ENCODE measurements at places on chromosomes 3 and 15. TPM values are rescaled to one million over a fixed set of nuclear protein-coding genes. Genes with fewer than 3 reads are reported as not detected.

Gene GP5
- 1.3 TPM for polyA plus RNA-seq

Gene TAGLN3
- polyA plus RNA-seq, result not detected

Gene ARL14
- not detected for polyA plus RNA-seq

DNA sequence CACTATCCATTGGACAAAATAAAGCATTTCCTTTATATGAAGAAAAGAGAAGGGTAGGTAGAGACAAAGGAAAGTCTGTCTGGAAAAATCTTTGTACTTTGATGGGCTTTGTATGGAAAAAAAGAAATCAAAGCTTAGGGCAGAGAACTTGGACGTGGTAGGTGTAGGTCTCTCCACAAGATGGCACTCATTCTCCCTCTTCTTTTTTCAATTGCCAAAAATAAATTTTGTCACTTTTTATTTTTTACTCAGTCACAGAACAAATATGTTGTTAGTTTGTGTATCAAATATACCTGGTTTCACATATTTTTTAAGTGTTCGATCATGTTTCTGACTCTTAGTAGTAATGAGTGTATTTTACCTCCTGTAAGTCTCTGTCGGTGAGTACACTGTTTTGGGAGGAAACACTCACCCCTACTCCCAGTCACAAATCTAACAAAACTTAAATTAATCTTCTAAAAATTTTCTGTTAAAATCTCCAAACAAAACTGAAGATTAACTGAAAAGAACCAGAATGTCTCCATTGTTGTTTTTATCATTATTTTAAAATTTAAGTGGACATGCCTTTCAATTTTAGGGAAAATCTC, 415.8 kb upstream of the GOLIM4 start:
- no peaks in the 10 kb centered on the region for H3K4me1 ChIP-seq
- no peak for DNase-seq
- no peaks in the 10 kb centered on the region for H3K36me3 ChIP-seq
- no peak overlapping the region for H3K4me3 ChIP-seq

GRCh38 chr3:58006661-58007060, 1.6 kb upstream of the FLNB start:
- no peaks in the 10 kb centered on the region for H3K36me3 ChIP-seq
- H3K27ac ChIP-seq, result no peak overlapping the region
- peaks cover 21% of the 10 kb centered on the region for H3K4me1 ChIP-seq
- DNase-seq, result no peak
- H3K27me3 ChIP-seq, result no peaks in the 10 kb centered on the region

DNA sequence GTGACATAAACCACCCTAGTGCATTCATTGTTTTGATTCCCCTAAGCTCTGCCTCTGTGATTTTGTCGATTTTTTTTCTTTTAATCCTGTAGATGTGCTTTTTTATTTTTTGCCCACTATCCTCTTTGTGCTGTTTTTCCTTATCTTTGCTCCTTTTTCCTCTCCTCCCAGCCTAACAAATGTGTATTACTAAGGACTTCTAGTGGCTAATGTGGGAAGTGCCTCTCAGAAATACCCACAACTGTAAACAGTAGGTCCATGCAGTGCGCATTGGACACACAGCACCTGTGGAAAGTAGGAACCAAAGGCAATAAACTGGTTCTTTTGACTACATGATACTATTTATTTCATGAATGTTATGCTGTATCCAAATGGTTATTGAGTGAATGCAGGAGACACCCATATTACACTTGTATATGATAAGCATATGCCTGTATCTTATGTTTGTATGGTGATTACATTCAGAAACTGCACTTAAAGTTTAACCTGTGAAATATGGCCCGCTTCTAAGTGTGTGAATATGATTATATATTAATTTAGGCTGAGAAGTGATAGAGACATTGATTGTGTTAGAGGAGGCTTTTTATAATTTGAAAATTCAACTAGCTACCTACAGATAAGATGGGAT, 147.8 kb downstream of the PLCL2 start:
- H3K27me3 ChIP-seq, result no peaks in the 10 kb centered on the region
- H3K36me3 ChIP-seq, result no peaks in the 10 kb centered on the region
- peaks cover 28% of the 10 kb centered on the region for H3K4me1 ChIP-seq
- H3K27ac ChIP-seq, result no peak overlapping the region
- no peak for DNase-seq

- H3K27ac ChIP-seq, result no peak overlapping the region
- H3K4me1 ChIP-seq, result no peaks in the 10 kb centered on the region
- no peaks in the 10 kb centered on the region for H3K36me3 ChIP-seq
- DNase-seq, result no peak
- no peaks in the 10 kb centered on the region for H3K27me3 ChIP-seq
- H3K4me3 ChIP-seq, result no peak overlapping the region
Observed at GRCh38 chr15:71447328-71448250, 332.3 kb downstream of the THSD4 start.

DNA sequence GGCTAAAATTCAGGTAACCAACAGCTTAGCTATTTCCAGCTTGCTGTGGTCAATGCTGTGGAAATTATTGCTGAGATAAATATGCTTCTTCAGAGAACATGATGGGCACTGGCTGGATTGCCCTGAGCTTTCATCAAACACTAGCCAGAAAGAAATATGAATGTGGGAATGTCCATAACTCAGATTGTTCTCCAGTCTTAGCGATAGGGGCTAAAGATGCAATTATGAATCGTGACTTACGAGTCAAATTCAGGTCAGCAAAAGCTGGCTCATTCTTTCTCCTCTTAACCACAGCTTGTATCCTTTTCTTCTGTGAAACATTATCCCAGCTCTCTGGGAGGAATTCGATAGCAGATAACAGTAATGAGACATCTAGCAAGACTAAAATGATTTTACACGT, 307.6 kb downstream of the RYR3 start:
- no peak overlapping the region for H3K27ac ChIP-seq
- no peaks in the 10 kb centered on the region for H3K36me3 ChIP-seq
- H3K4me3 ChIP-seq, result no peak overlapping the region
- H3K4me1 ChIP-seq, result no peaks in the 10 kb centered on the region

- no peaks in the 10 kb centered on the region for H3K4me1 ChIP-seq
- H3K4me3 ChIP-seq, result no peak overlapping the region
- no peaks in the 10 kb centered on the region for H3K27me3 ChIP-seq
- no peaks in the 10 kb centered on the region for H3K36me3 ChIP-seq
- DNase-seq, result no peak
- H3K27ac ChIP-seq, result no peak overlapping the region
Observed at GRCh38 chr3:127312818-127313217, 25.0 kb upstream of the PRR20G start.

DNA sequence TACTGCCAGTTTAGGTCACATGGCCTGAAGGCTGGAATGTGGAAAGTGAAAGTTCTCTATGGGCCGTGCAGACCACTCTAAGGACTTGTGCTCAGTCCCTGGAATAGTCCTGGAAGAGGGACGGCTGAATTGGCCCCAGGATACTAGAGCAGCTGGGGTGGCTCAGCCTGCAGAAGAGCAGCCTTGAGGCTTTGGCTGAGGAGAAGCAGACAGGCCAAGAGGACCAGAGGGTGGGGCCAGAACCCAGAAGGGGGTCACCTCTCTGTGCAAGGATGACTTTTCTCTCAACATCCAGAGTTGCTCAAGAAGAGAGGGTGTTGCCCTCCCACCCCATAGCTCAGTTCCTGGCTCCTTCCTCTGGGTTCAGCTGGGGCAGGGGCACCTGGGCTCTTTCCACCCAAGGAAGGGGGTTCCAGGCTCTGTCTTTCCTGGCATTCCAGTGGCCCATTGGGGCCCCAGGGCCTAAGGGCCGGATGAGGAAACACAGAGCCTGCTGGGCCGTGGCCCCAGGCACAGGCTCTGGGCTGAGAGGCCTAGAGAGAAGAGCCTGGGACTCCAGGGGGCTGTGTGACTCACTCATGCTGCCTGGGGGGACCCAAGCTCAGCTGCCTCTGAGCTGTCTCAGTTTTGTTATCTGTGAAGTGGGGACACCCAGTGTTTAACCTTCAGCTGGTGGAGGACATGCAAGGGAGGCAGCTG, 8.5 kb upstream of the FBLN2 start:
- H3K36me3 ChIP-seq, result no peaks in the 10 kb centered on the region
- H3K27ac ChIP-seq, result no peak overlapping the region
- no peak overlapping the region for H3K4me3 ChIP-seq
- no peak for DNase-seq
- H3K27me3 ChIP-seq, result no peaks in the 10 kb centered on the region

DNA sequence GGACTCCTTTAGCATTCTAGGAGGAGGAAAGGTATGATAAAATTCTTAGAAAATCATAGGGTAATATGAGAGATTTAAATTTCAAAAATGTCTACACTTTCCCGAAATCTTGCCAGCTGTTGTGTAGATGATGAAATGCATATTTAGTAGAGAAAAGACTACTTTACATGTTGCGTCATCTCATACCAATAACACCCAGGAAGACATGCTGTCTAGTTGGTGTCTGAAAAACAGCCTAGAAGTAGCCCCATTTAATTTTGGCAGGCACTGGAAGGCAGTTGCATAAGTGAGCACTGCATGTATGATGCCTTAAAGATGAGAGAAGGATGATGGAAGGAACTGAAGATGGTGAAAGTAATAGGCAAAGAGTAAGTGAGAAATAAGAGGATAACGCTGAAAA, 310.5 kb upstream of the TPM1 start:
- H3K4me3 ChIP-seq, result no peak overlapping the region
- H3K27ac ChIP-seq, result no peak overlapping the region
- H3K27me3 ChIP-seq, result no peaks in the 10 kb centered on the region
- no peaks in the 10 kb centered on the region for H3K36me3 ChIP-seq
- H3K4me1 ChIP-seq, result no peaks in the 10 kb centered on the region
- no peak for DNase-seq

DNA sequence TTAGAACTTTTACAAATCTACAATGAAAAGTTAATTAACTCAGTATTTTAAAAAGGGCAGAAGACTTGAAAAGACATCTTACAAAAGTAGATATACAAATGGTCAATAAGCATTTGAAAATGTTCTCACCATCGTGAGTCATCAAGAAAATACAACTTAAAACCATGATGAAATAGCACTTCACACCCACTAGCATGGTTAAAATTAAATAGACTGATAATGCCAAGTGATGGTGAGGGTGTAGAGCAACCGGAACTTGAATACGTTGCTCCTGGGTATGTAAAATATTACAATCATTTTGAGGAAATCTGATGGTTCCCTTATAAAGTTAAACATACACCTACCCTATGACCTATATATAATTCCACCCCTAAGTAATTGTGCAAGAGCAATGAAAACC, 319.8 kb upstream of the UMPS start:
- no peak overlapping the region for H3K4me3 ChIP-seq
- no peaks in the 10 kb centered on the region for H3K36me3 ChIP-seq
- H3K27me3 ChIP-seq, result no peaks in the 10 kb centered on the region
- DNase-seq, result no peak

DNA sequence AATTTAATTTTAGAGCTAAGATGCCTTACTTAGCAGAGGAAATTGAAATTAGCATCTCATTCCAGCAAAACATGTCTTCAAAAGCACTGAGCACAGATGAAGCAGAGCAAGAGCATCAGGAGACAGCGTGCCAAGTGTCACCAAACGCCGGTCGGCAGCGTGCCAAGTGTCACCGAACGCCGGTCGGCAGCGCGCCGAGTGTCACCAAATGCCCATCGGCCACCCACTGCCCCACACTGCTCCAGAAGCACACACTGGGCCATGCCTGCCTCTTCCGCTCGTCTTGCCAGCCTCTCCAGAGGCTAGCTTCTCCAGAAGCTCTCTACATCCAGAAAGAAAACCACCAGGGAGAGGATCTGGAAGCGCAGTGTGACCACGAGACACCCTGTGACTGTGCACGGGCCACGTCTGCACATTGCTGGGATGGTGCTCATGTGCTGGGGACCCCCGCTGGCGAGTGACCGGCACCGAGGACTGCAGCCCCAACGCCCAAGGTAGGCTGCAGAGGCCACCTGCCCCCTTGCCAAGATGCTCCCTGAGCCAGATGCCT, 37.8 kb downstream of the CYFIP1 start:
- no peaks in the 10 kb centered on the region for H3K4me1 ChIP-seq
- H3K27ac ChIP-seq, result no peak overlapping the region
- H3K4me3 ChIP-seq, result no peak overlapping the region
- H3K36me3 ChIP-seq, result no peaks in the 10 kb centered on the region

DNA sequence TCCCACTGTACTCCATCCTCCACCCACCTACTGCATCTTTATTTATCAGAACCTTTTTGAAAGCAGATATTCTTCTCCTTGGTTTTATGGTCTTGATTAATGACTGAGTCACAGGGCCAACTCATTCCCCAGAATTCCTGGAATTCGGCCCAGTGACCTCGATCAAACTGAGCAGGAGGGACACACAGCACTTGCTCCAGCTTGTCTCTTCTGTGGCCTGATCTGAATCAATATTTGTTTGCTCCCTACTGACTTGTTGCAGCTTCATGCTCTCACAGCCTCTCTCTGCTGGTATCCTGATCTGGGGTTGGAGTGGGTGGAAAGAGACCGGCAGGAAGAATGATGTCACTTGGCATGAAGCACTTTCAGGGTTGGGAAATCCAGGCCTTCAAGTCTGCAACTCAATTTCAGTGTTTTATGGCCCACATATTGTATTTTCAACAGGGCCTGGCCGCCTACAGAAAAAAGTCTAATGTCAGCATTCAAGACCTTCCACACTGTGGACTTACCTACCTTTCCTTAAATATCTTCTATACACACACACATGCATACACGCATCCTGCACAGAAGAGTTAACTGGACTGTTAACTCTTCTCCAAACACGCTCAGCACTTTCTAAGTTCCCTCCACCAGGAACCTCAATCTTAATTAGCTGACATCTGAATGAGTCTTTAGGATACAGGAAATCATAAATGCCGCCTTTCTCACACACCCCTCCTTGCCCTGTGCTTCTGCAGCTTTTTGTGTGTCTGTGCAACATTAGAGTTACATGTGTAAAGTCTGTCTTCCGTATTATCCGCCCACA, 4.6 kb downstream of the ANXA2 start:
- no peak overlapping the region for H3K27ac ChIP-seq
- H3K4me3 ChIP-seq, result no peak overlapping the region
- peaks cover 42% of the 10 kb centered on the region for H3K4me1 ChIP-seq
- no peaks in the 10 kb centered on the region for H3K27me3 ChIP-seq

DNA sequence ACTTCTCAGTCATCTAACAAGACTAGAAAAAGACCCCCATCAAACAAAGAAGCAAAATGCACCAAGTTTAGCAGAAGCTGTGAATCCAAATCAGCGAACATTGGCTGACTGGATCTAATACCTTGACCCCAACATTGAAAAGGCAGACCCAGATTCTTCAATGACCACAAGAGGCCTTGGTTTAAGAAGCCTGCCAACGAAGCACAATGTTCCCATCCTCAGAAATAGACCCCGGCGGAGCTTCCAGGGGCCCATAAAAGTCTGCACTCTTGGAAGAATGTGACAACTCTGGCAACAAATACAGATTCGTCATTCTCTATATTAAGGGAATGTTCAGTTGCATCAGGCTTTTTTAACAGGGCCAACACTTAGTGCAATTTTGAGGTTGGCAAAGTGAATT, 112.8 kb upstream of the BCL6 start:
- H3K4me3 ChIP-seq, result no peak overlapping the region
- no peak overlapping the region for H3K27ac ChIP-seq
- no peaks in the 10 kb centered on the region for H3K27me3 ChIP-seq
- no peaks in the 10 kb centered on the region for H3K36me3 ChIP-seq
- DNase-seq, result no peak
- no peaks in the 10 kb centered on the region for H3K4me1 ChIP-seq

GRCh38 chr15:69591905-69592508, 139.4 kb downstream of the RPLP1 start:
- no peak overlapping the region for H3K4me3 ChIP-seq
- no peak overlapping the region for H3K27ac ChIP-seq
- DNase-seq, result no peak

- H3K27me3 ChIP-seq, result no peaks in the 10 kb centered on the region
- no peaks in the 10 kb centered on the region for H3K4me1 ChIP-seq
- H3K36me3 ChIP-seq, result no peaks in the 10 kb centered on the region
- no peak for DNase-seq
- H3K27ac ChIP-seq, result no peak overlapping the region
- H3K4me3 ChIP-seq, result no peak overlapping the region
Observed at GRCh38 chr3:183261151-183261724, 8.2 kb downstream of the B3GNT5 start.

- no peak for DNase-seq
- H3K36me3 ChIP-seq, result no peaks in the 10 kb centered on the region
- H3K27me3 ChIP-seq, result peaks cover 14% of the 10 kb centered on the region
- H3K4me3 ChIP-seq, result peak overlapping the region; percentile 26
Observed at GRCh38 chr15:59438625-59439290, 772 bp downstream of the FAM81A start.
